Activated CD4-positive, alpha-beta T cell treated with anti-CD3 and anti-CD28 coated beads for 1 hour (primary cell): ENCODE measurements at places on chromosomes 13 and 19.

GRCh38 chr19:40995355-40995754, 4.3 kb downstream of the CYP2B6 start:
- DNase-seq: no peak

GRCh38 chr13:73940098-73940497, 194.1 kb downstream of the KLF12 start:
- DNase-seq: no peak

GRCh38 chr19:7981661-7982060, 23.8 kb downstream of the ELAVL1 start:
- DNase-seq: no peak

GRCh38 chr13:55160867-55161266, 1979.9 kb upstream of the PRR20A start:
- DNase-seq: no peak

DNA sequence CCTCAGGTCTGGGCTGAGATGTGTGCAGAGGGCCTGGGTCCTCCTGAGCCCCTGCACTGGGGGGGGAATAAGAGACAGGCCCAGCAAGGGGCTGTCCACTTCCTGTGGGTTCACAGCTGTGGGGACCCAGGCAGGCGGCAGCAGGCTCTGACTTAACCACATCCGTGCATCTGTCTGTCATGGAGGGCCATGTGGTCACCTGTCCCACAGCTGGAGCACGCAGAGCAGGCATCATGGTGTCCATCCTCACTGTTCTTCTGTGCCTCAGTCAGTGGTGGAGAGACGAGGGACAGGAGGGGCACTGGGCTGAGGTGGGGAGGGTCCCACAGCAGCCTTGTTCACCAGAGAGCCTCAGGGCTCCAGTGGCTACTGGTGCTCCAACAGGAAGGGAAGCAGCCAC, 16.3 kb upstream of the KIR3DL3 start:
- DNase-seq: no peak
